ENCODE measurements at places on chromosomes 7 and 10.

DNA sequence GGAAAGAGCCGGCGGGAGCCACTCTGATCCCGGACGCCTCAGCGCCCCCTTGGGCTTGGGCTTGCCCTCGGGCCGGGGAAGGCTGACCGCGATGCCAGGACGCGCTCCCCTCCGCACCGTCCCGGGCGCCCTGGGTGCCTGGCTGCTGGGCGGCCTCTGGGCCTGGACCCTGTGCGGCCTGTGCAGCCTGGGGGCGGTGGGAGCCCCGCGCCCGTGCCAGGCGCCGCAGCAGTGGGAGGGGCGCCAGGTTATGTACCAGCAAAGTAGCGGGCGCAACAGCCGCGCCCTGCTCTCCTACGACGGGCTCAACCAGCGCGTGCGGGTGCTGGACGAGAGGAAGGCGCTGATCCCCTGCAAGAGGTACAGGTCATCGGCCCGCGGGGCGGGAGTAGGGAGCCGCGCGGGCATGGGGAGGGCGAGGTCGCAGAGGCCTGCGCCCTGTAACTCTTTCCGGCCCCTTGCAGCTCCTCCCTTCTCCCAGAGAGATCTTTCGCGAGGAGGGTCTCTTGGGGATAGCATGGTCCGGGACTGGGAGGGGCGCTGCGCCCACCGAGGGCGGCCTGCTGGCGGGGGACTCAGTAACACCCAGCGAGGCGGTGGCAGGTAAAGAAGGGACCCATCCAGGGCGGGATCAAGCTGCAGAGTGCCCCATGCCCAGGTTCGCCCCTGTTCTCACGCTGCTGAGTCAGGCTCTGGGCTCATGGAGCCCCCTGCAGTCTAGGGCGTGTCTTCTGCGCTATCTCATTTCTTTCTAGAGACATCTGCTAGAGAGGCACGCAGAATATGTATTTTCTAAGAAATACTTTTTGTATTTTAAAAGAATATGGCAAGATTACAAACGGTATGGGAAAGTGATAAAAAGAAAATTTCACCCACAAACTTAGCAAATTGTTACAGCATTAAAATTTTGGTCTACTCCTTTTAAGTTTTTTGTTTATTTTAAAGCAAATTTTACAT, 687 bp downstream of the EPDR1 start:
- no peak for DNase-seq

DNA sequence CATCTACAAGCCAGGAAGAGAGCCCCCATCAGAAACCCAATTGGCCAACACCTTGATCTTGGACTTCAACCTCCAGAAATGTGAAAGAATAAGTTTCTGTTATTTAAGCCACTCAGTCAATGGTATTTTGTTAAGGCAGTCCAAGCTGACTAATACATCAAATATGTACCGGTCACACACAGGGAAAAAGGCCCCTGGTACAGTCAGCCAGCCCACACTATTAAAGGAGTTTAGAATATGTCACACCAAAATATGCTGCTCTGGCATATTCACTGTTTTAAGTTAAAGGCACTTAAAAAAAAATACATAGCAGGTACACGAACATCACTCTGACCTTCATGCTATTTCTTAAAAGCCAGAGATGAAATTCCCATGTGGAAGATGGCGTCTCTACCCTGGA, 15.2 kb upstream of the CDCA7L start:
- peak; percentile 77 for DNase-seq

DNA sequence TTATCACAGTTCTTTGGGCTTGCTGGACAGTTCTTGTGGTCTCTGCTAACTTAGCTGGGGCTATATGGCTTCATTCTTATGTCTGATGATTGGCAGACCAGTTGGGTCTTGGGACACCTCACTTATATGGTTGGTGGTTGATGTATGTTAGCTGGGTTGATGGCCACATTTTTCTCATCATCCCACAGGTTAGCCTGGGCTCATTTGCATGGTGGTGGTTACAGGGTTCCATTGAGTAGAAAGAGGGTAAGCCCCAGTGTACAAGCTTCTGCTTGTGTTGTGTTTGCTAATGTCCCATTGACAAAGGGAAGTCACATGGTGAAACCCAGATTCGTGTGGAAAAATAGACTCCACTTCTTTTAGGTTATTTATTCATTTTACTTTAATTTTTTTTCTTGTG, 40.6 kb downstream of the TMEM60 start:
- DNase-seq = no peak

GRCh38 chr7:47702080-47702479, 120.2 kb upstream of the TNS3 start:
- no peak for DNase-seq

- DNase-seq = peak; percentile 44
Observed at GRCh38 chr7:17940951-17941431, 697 bp upstream of the SNX13 start.

- DNase-seq = no peak
Observed at GRCh38 chr7:30382607-30383006, 96.0 kb downstream of the NOD1 start.

GRCh38 chr10:62048919-62049623, 147.6 kb downstream of the ARID5B start:
- DNase-seq = peak; percentile 98

GRCh38 chr7:153023194-153023592, 263.6 kb downstream of the ACTR3B start:
- no peak for DNase-seq

DNA sequence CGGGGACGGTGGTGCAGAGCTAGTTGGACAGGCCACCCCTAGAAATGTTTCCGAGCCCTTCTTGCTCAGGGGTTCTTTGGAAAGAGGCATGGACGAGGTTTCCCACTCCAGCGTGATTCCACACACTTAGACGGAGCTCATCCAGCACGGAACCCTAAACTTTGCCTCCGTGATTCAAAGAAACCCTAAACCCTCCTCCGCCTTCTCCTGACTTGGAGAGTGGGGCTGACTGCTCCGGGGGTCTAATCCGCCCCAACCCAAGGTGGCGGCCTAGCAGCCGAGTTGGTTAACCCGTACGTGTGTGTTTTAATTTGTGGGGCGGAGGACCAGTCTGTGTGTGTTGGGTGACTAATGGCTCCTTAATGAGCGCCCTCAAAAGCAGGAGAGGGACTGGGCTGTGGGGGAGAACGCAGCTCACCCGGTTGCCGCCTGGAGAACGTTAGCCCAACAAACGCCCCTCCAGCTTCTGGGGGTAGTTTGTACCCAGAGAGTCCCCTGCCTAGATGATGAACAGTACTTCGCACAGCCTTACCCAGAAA, 3.8 kb downstream of the NEUROG3 start:
- DNase-seq = no peak

- DNase-seq = no peak
Observed at GRCh38 chr10:116076621-116077020, 196.4 kb downstream of the GFRA1 start.

GRCh38 chr7:76278540-76278939, 23.9 kb upstream of the HSPB1 start:
- DNase-seq = no peak

- DNase-seq = peak; percentile 98
Observed at GRCh38 chr7:149145031-149145845, 2.0 kb upstream of the ZNF398 start.

DNA sequence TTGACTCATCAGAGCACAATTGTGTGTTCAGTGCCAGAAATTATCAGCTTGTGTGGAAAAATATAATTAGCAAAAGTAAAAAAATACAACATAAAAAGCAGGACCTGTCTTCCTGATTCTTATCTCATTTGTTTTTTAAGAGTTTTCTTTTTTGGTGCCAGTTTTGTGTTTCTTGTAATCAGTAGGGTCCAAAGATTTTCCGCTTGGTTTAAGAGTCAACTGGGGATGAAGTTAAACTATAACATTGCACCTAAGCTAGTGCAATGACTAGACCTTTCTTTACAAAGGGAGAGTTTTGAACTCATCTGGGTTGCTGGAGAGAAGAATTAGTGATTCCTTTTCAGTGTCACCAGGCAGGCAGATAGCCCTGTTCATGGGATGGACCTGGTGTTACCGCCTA, 113.4 kb downstream of the PLPP4 start:
- DNase-seq = no peak

DNA sequence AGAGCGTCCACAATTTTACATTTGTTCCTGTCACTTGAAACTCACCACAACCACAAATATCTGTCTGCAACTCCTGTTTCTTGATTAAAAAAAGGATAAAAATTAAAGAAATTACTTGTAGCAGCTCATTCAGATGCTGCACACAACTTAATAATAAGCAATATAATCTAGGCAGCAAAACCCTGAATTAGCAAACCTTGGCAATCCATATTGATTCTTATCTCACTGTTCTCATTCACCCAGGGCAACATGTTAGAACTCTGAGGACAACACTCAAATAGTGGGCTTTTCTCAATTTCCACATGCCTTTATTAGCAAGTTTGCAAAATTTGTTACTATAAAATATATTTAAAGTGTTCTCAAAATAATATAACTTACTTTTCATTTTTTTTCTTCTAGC, 38.9 kb downstream of the BAZ1B start:
- DNase-seq = no peak

DNA sequence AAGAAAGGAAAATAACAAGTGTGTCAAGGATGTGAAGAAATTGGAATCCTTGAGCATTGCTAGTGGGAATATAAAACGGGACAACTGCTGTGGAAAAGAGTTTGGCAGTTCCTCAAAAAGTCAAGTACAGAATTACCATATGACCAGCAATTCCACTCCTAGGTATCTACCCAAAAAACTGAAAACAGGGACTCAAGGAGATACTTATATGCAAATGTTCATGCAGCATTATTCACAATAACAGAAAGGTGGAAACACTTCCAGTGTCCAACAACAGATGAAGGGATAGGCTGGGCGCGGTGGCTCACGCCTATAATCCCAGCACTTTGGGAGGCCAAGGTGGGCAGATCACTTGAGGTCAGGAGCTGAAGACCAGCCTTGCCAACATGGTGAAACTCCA, 33.5 kb downstream of the HSPA12A start:
- no peak for DNase-seq

- peak; percentile 81 for DNase-seq
Observed at GRCh38 chr7:29342761-29343160, 148.2 kb downstream of the CHN2 start.

GRCh38 chr7:105196473-105196872, 182.5 kb downstream of the KMT2E start:
- DNase-seq = no peak

GRCh38 chr10:133109711-133110110, 22.0 kb downstream of the ADGRA1 start:
- DNase-seq = no peak

DNA sequence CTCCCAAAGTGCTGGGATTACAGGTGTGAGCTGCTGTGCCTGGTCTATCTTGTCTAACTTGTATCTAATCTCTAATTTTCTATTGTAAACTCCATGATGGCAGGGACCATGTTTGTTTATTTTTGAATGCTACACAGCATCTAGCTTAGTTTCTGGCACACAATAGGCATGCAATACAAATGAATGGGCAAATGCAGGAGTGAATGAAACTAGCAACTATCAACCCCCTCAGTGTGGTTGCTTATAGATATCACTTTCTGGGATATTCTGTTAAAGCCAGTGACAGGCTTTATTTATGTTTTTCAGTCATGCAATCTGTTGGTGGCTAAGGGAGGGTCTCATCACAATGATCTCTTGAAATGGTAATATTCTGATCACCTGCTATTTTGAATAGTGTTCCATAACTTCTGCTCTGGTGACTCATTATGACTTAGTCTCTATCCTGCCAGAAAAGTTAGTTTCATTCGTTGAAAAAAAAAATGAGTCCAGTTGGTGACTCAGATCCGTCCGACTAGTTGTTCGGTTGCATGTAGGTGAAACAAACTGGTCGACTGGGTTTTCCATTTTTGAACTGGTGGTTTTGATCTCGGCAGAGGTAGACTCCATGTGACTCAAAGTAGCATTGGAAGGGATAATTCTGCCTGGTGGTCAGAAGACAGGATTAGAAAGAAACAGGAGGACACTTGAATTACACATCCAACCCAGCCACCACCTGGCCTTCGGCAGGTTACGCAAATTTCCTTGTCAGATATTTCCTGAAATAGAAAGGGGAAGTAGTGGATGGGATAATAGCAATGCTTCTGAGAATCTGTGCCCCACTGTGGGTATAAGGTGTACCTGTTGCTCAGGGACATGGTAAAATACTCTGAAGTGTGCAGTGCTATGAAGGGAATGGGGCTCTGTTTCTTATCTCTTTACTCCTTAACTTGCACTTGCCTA, 76.8 kb downstream of the GATA3 start:
- DNase-seq = peak; percentile 96

DNA sequence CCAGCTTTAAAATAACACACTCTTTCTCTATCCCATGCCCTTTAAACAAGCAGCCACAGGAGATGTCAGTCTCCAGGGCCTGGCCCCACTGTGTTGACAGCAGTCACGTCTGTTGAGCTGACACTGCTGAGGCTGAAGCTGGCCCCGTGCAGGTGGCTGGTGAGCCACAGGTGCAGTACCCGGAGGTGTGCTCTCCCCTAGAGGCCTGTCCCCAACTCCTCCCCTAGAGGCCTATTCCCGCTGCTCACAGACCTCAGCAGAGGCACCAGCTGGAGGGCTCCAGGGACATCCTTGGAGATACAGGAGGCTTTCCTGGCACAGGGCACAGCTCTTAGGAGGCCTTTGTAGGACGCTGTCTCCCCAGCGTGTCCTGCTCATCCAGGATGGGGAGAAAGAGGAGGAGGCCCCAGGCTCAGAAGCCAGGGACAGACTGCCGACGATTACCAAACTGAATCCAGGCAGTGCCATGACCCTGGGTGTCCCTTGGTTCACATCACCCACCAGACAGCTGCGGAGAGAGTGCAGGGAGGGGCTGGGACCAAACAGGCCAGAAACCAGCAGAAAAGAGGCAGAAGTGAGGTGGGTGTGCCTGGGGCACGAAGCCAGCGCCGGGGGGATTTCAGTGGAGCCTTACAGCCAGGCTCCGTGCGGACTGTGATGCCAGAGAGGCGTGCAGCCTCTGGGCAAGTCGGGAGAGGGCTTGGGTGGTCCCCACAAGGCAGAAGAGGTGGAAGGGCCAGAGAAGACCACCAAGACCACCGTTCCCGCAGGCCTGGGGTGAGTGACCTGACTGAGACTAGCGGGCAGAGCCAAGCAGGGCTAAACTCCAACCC, 18.5 kb upstream of the TTYH3 start:
- no peak for DNase-seq

- DNase-seq = no peak
Observed at GRCh38 chr7:157479326-157479725, 142.5 kb downstream of the DNAJB6 start.

GRCh38 chr10:86229811-86230556, 136.6 kb downstream of the GRID1 start:
- DNase-seq = no peak

DNA sequence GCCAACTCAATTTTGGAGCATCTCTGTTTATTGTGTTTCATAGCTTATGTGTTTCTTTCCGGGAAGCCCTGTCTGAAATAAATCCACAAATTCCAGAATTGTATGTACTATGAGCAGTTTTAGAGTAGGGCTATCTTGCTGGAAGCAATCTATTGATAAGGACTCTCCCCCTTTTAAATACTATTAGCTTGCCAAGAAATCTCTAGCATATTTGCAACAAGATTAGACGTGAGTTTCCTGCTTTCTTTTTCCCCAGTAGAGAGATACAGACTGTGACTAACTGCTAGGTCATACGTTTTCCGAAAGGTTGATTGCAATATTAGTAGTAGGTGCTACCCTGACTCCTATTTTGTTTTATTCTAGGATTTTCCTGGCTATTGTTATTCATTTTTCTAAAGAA, 277.0 kb downstream of the MALRD1 start:
- DNase-seq = peak; percentile 51

GRCh38 chr10:53997953-53998352, 803.1 kb downstream of the PCDH15 start:
- peak; percentile 26 for DNase-seq
